ENCODE measurements at places on chromosomes 13 and 19. TPM values are rescaled to one million over a fixed set of nuclear protein-coding genes. Genes with fewer than 3 reads are reported as not detected.

FXYD7 gene
- 0.46 TPM for total RNA-seq

B3GNT8 gene
- total RNA-seq = not detected

FUT2 gene
- total RNA-seq = not detected

CXCL17 gene
- total RNA-seq = not detected

TMPRSS9 gene
- total RNA-seq = not detected

SYNGR4 gene
- not detected for total RNA-seq

OR10H1 gene
- not detected for total RNA-seq

ZNF350 gene
- 7.9 TPM for total RNA-seq

KIR2DL3 gene
- total RNA-seq = not detected

ZNF729 gene
- not detected for total RNA-seq

ZNF491 gene
- 0.60 TPM for total RNA-seq

FAM216B gene
- not detected for total RNA-seq

GIPR gene
- total RNA-seq = 5.9 TPM

PPP1R15A gene
- 51.6 TPM for total RNA-seq

RBM42 gene
- 87.5 TPM for total RNA-seq

MLNR gene
- total RNA-seq = not detected

GNA15 gene
- 64.9 TPM for total RNA-seq

ZNF560 gene
- not detected for total RNA-seq

CYP4F2 gene
- total RNA-seq = not detected

ZNF577 gene
- 7.2 TPM for total RNA-seq

CEACAM19 gene
- total RNA-seq = 0.73 TPM

BRD4 gene
- total RNA-seq = 106 TPM

ZNF274 gene
- total RNA-seq = 20.2 TPM

S1PR5 gene
- 0.07 TPM for total RNA-seq

HS6ST3 gene
- not detected for total RNA-seq

FCHO1 gene
- 50.5 TPM for total RNA-seq

RFPL4A gene
- total RNA-seq = not detected

ERICH4 gene
- not detected for total RNA-seq

RNF126 gene
- total RNA-seq = 91.3 TPM

KL gene
- 0.37 TPM for total RNA-seq

FGF21 gene
- not detected for total RNA-seq

PLEKHF1 gene
- 26.6 TPM for total RNA-seq

LIM2 gene
- total RNA-seq = not detected

ATP7B gene
- 1.4 TPM for total RNA-seq

TBXA2R gene
- 0.64 TPM for total RNA-seq

LYPD3 gene
- total RNA-seq = 2.1 TPM

LGALS7B gene
- total RNA-seq = not detected

Data from activated CD4-positive, alpha-beta T cell treated with anti-CD3 and anti-CD28 coated beads for 36 hours (primary cell).